ENCODE measurements at places on chromosomes 2 and 18. TPM values are rescaled to one million over a fixed set of nuclear protein-coding genes. Genes with fewer than 3 reads are reported as not detected.

DNA sequence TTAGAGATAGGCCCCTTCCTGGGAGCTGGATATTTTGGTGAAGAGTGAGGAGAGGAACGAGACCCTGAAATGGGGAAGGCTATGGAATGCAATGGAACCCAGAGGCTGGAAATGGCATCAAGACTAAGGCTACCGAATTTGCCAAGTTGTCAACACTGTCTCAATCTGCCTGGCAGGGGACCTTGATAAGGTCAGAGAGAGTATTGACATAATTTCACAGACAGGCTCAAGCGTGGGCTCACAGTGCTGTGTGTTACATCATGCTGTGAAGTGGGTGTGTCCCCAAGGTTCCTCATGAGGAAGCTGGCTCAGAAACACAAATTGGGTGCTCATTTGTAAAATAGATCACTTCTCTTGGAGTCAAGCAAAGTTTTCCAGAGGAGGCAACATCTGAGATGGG, 51.8 kb upstream of the CYRIA start:
- no peak for DNase-seq

DNA sequence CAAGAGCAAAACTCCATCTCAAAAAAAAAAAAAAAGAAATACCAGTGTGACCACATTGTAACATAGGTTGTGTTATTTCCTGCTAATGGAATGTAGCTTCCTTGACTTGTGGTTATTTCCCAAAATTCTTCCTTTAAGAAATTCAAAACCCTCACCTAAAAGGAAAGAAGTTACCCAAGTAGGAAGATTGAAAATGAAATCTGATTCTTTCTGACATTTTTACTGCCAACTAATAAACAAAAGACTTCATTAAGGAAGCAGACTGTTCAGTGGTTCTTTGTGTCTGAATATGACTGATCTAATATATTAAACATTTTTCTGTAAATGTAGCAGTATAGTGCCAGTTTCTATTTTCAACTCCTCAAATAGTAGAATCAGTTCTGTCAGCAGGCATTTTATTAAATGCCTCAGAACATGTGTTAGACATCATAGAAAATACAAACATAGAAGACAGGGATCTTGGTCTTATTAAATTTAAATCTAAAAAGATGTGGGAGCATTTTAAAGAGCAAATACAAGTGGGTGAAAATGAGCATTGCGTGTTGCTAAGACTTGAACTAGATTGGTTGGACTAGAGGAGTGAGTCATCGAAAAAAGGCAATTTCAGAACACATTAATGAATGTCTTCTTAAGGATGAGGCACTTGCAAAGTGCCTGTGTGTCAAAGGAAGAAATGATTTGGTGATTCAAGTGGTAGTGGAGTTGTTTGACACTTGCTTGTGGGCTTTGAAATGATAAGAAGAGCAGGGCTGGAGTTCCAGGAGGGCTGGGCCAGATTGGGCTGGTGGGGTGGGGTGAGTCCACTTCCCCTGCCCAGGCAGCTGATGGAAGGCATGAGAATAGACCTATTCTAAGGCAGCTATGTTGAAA, 53.4 kb downstream of the PKP4 start:
- DNase-seq = no peak

DNA sequence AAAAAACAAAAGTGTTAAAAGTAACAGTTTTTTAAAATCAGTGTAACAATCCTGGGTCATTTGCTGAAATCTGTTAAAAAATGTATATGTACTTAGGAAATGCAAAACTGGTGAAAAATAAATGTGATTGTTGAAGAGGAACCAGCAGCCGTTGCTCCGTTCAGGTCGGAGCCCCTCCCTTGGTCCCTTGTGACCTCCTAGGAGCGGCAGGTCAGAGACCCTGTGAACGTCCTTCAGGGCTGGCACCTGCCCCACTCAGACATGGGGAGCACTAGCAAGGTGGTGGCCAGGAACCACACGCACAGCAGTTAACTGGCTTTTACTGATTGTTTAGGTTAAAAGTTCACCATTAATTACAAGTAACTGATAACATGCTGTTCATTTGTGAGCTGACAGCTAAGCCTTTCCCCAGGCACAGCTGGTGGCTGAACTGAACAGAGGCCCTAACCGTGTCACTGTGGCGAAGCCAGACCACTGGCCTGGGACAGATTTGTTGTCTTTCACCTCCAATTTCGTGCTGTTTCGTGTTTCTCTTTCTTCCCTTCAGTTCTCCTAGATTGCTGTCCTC, 159.2 kb upstream of the ALKAL2 start:
- peak; percentile 53 for DNase-seq

GRCh38 chr2:47069628-47070154, 85.4 kb downstream of the STPG4 start:
- peak; percentile 76 for DNase-seq

- no peak for DNase-seq
Observed at GRCh38 chr18:75351409-75351808, 76.1 kb downstream of the SMIM21 start.

DNA sequence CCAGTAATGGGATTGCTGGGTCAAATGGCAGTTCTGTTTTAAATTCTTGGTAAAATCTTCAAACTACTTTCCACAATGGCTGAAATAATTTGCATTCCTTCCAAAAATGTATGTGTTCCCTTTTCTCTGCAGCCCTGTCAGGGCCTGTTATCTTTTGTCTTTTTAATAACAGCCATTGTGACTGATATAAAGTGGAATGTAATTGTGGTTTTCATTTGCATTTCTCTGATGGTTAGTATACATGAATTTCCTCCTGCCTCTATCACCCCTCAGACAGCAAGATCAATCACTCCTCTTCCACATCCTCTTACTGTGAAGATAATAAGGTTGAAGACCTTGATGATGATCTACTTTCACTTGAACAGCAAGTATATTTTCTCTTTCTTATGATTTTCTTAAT, 304.8 kb upstream of the FSIP2 start:
- no peak for DNase-seq

DNA sequence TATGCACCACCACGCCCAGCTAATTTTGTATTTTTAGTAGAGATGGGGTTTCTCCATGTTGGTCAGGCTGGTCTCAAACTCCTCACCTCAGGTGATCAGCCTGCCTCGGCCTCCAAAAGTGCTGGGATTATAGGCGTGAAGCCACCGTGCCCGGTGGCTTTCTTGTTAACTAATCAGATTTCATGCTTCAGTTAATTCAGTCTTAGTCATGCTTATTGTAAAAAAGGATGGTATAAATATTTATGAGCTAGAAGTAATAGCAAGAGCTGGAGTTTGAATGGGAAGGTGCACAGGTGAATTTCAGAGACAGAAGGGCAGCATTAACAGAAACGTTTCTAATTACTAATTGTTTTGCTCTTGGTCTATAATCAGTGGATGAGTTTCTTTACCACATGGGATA, 10.3 kb downstream of the GEMIN6 start:
- DNase-seq = peak; percentile 29

GRCh38 chr2:185201063-185201462, 537.5 kb upstream of the FSIP2 start:
- DNase-seq = no peak

- no peak for DNase-seq
Observed at GRCh38 chr2:177900082-177900481, 172.5 kb downstream of the PDE11A start.

GRCh38 chr18:62496262-62496661, 26.6 kb upstream of the ZCCHC2 start:
- no peak for DNase-seq

DNA sequence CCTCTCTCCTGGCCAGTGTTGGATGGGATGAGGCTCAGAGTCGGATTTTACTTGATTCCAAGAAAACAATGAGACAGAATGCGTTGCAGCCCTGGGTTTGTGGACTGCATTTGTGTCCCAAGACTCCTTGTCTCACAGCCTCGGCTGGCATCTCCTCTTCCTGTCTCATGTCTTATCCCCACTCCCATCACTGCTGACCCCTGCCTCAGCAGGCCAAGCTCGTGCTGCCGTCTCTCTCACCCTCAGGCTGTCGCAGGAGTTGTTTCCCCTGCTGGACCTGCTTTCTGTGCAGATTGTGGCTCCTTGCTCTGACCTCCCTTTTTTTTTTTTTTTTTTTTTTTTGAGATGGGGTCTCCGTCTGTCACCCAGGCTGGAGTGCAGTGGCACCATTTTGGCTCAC, 70.2 kb upstream of the RALBP1 start:
- DNase-seq = no peak

DNA sequence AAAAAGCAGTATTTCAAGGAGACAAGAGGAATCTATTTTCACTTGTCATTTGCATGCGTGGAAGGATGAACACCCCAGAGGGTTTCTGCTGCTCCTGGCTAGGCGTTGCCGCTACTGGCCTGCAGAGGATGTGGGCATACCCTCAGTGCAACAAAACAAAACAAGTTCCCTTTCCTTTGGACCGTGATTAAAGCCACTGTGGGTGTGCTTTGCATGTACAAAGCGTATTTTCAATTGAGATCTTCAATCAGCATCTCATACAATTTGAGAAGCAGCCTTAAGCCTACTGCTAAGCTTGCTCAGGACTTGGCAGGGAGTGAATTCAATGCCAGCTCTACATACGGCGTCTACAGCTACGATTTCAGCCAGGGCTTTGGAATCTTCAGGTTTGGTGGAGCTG, 298.4 kb downstream of the LPIN1 start:
- DNase-seq = no peak

DNA sequence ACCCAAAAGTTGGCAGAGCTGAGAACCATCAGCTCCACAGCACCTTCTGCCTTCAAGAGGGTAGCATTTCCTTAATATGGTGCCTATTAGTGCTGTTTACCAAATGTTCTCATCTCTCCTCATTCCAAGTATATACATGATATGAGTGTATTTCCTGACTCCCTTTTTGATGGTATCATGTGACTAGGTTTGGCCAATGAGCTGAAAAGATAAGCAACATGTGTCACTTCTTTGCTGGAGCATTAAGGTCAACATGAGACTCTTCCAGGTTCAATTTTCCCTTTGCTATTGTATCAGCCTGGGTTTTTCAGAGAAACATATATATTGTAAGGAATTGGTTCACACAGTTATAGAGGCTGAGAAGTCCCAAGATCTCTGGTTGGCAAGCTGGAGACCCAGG, 310.9 kb downstream of the HRH4 start:
- DNase-seq = no peak

DNA sequence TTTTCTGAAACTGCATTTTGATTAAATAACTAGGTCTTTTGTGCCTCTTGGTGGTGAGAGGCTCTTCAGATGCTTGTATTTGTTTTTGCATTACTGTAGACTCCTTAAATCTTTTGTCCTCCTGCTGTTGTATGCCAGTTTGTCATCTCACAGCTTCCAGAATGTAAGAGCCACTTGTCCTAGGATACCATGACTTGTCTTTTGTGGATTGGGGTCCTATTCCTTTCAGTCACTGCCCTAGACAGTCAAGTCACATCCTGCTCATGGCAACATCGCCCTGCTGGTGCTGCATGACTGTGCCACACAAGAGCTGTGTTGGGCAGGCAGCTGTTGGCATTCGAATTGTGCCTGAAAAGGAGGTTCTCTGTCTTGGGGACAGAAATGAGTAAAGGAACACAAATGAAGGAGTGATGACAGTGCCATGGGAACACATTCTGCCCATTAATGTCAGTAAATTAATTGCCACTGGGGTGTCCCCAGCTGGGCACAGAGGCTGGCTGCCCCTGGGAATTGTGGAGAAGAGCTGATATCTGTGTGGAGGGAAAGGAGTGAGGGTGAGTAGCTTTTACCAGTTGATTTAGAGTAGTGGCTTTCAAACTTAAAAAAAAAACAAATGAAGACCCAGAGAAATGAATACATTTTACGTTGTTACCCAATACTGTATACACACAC, 140.3 kb downstream of the ARL6IP6 start:
- no peak for DNase-seq

DNA sequence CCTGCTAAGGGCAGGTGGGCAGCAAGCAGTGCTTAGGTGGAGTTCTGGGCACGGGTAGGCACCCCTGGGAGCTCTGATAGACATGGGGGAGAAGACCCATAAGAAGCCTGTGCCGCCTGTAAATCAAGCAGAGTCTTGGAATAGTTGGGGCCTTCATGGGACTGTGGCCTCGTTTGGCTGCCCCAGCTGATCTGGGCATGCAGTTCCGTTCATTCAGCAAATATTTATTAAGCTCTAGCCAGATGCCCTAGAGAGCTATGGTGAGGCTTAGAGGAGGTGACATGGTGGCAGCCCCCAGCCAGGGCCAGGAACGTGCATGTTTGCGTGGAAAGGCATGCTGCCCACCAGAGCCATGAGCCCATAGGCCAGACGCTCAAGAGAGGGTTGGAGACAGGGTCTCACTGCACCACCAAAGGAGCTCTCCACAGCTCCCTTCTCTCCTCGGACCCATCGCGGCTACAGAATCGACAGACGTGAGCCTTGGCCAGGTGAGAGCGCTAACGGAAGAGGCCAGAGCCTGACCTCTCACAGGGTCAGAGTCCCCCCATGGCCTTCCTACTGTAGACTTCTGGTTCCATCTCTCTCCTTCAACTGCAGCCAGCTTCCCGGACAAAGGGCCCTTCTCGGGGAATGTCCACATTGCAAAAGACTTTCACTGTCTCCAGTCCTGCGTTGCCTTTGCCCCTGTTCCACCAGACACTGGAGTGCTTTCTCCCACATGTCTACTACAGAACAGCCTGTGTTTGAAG, 135.7 kb downstream of the INHBB start:
- no peak for DNase-seq

DNA sequence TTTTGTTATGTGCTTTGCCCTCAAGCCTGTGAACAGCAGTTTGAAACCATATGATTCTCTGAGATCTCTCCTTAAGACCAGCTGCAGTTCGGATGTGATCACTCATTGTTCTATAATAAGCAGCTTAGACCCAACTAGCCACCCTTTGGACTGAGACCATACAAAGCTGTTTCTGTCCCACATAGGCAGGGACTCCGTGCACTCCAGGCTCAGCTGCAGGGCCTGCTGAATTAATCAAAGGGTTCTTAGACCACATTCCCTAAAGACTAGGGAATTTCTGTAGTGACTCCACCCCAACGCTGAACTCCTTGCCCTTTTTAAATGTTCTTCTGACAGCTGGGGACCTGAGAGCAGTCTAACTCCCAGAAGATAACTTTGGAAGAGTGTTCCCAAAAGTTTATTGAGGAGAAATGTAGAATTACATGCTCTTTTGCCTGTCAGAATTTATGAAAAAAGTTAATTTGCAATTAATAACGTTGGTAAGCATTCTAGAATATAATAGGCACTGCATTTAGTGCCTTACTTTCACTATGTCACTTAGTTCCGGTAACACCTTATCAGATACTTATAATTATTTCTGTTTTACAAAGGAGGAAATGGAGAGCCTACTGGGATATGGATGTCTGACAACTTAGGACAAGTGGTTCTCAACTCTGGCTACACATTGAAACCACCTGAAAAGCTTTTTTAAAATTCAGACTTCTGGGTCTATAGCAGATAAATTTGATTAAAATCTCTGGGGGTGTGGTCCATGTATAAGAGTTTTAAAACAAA, 42.3 kb downstream of the GULP1 start:
- peak; percentile 31 for DNase-seq

- DNase-seq = no peak
Observed at GRCh38 chr18:67282796-67283195, 233.7 kb downstream of the DSEL start.

Gene TRAF3IP1
- 10.1 TPM for polyA plus RNA-seq

Gene ZNF532
- polyA plus RNA-seq = 1.3 TPM

Gene FAM110C
- 14.1 TPM for polyA plus RNA-seq

Gene SLC9A4
- polyA plus RNA-seq = not detected

Gene SNORC
- 9.1 TPM for polyA plus RNA-seq

Gene SLC4A3
- polyA plus RNA-seq = 1.0 TPM

Gene CXCR2
- polyA plus RNA-seq = not detected

All from small intestine (tissue), 16 donors.